ENCODE measurements at places on chromosomes 7 and 10.

- DNase-seq = no peak
Observed at GRCh38 chr7:149430192-149430591, 30.7 kb downstream of the ZNF777 start.

GRCh38 chr10:112131346-112131745 is 52.2 kb downstream of the GPAM start:
- no peak for DNase-seq

- DNase-seq = no peak
Observed at GRCh38 chr7:77923419-77923818, 124.8 kb downstream of the PHTF2 start.

GRCh38 chr7:131035088-131035770 is 292.4 kb upstream of the MKLN1 start:
- DNase-seq = no peak

GRCh38 chr10:124205432-124205831 is 112.0 kb upstream of the CHST15 start:
- no peak for DNase-seq

DNA sequence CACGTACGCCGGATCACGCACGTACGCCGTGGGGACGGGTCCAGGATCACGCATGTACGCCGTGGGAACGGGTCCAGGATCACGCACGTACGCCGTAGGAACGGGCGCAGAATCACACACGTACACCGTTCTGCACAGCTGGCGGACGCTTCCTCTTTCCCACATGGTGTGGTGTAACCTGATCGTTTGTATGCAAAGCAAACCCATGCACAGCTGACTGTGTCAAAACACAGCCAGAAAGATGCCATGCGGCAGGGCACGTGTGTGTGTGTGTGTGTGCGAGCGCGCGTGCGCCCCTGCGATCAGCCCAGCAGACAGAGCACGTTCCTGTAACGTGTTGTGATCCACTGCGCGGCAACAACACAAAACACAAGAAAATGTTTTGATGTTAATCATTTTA is 573.6 kb downstream of the DNAJB6 start:
- DNase-seq = no peak

DNA sequence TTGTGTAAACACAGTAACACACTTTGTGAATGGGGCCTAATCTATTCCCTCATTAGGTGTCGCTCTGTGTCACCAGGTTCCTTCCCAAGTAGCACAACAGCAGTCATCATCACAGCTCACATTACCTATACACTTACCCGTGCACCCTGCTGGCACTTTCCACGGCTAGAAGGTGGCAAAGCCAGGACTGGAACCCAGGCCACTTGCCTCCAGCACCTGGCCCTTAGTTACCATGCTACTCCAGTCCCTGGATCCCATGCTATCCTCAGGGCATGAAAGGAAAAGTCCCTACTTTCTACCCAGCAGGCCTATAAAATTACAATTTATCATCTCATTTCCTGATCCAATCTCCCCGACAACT is 18.4 kb downstream of the SMURF1 start:
- no peak for DNase-seq

GRCh38 chr10:103681617-103682399 is 173.6 kb downstream of the SH3PXD2A start:
- DNase-seq = no peak

DNA sequence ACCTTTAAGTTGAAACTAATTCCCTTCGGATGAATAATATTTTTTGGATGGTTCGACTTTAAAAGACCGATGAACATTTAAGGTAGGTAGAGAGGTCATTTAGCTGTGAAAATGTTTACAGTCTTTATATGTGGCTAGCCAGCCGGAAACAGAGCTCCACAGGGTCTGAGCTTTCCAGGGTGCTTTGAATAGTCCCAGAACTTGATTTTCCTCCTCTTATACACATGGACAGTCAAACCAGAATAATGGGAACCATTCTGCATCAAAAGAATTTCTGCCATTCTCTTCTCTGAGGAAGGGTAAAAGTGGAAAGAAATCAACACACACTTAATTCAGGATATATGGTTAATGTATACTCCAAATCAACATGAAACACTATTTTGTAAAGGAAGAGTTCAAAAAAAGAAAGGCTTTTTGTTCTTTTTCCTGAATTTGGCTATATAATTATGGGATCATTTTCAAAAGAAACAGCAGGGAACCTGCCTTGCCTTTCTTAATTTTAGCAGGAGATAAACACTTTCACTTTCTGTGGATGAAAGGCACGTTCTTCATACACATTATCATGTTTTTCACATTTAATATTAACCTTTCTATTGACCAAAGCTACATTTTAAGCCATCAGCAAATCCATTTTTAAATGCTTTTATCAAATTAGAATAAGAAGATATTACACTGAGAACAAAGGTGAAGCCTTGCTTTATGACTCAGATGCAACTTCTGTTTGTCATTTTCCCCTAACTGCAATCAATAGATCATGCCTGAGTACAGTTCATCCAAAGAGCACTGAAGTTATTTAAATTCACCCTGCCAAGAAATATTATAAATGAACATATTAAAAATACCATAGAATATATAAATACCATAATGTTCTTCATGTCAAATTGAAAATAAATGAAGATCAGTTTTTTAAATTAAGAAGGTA is 307.3 kb downstream of the THSD7A start:
- DNase-seq = no peak

DNA sequence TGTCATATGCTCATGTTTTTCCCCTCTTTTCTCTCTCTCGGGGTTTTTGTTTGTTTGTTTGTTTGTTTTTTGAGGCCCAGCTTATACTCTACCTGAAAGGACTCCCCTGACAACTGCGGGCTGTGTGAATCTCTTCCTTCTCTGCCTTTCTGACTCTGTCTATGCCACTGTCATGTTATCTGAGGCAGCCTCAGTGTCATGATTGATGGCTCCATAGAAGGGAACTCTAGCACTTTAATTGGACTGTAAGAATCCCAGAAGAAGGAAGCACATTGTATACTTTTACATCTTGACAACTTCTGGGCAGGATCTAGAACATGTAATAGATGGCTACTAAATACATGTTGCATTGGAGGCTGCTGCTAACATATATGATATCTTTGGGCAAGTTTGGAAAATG is 25.4 kb downstream of the AKR1B15 start:
- DNase-seq = no peak

- no peak for DNase-seq
Observed at GRCh38 chr10:49385939-49386922, 9.7 kb downstream of the DRGX start.

GRCh38 chr7:30927559-30927958 is 15.9 kb downstream of the AQP1 start:
- no peak for DNase-seq

- DNase-seq = no peak
Observed at GRCh38 chr7:116230191-116231005, 20.1 kb downstream of the TES start.

GRCh38 chr7:151494298-151495284 is 25.1 kb downstream of the RHEB start:
- DNase-seq = no peak

- DNase-seq = no peak
Observed at GRCh38 chr10:126324826-126325225, 63.5 kb downstream of the ADAM12 start.

GRCh38 chr7:37964196-37964595 is 43.8 kb downstream of the EPDR1 start:
- DNase-seq = no peak

DNA sequence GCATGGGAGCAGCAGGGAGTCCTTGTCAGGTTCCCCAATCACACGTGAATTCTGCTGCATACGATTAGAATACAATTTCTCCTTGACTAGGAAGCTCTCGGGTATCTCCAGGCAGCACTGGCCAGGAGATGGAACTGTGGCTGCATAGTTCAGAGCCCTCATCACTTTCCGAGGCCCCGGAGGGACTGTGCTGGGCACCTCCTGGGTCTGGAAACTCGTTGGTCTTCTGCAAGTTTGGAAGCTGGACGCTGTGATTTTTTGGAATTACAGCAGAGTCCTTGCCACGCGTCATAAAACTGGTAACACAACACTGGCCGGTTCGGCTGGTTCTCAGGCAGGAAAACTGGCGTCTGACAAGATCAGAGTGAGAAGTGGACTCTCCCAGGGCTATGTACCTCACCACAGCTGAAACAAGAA is 216.1 kb downstream of the CCDC3 start:
- DNase-seq = no peak

DNA sequence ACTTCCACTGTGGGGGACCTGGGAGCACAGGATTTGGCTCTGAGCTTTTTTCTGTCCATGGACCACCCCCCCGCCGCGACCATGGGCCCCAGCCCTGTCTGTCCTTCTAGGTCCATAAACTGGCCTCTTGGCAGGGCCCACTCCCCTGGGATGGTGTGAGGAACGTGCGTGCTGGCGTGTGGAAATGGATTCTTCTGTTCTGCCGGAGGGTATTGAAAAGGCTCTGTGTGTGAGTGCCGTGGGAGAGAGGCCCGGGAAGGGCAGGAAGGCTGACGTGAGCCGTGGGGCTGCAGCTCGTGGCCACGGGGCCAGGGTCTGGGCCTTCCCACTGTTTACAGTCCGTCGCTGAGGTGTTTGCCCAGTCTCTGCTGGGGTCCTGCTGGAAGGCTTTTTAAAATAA is 123.7 kb downstream of the GRK5 start:
- no peak for DNase-seq

DNA sequence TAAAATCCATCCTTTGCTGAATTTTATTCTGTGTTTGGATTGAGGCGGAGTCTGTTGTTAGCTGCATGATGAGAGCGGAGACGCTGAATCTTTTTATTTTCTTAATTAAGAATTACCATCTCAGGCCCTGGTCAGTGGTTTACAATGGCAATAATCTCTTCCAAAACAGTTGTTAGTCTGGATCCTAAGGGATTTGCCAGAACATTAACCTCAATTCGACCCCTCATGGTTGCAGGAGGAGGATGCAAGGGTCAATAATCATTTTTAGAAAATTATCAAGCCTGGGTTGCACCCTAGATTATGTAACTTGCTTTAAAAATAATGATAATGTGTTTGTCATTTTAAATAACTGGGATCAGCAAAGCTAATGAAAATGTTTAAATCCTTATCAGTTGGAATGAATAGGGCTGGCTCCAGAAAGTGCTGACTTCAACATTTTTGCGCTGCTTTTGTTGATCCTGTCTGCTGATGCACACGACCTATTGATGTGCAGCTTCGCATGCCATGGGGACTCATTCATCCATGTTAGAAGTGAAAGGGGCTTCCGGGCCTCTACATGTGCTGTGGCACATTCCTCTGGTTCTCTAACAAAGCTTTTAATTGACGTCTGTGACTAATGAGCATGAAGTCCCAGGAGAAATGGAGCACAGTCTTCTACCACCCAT is 80.7 kb upstream of the KIAA1217 start:
- DNase-seq = no peak

GRCh38 chr10:43252166-43252782 is 14.6 kb downstream of the RASGEF1A start:
- DNase-seq = no peak

GRCh38 chr7:7820939-7821338 is 102.5 kb upstream of the RPA3 start:
- no peak for DNase-seq

- no peak for DNase-seq
Observed at GRCh38 chr7:75914169-75914654, 743 bp upstream of the POR start.

GRCh38 chr10:119595676-119596515 is 868 bp downstream of the TIAL1 start:
- DNase-seq = peak; percentile 51

DNA sequence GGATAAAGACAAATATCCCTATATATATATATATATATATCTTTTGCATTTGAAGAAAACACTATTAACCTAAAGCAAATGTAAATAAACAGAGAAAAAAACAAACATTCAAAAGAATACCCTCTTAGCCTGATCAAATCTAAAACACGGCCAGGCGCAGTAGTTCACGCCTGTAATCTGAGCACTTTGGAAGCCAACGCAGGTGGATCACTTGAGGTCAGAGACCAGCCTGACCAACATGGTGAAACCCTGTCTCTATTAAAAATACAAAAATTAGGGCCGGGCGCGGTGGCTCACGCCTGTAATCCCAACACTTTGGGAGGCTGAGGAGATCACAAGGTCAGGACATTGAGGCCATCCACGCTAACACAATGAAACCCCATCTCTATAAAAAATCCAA is 9.2 kb downstream of the ANXA7 start:
- DNase-seq = no peak

DNA sequence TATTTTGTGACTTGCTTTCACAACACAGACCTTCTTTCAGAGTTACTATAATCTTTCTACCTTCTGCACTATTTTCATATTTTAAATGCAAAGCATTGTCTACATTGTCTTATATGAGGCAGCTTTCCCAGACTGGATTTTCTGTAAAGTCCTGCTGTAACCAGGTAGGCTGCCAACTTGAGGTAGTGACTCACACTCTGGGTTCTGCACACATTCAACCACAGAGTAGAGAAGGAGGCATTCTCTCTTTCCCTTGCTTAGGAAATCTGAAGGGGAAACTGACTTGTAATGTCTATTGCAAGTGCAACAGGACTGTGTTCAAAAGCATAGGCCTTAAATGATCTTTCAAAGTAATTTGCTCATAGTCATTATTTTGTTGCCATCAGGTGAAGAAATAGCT is 461.4 kb downstream of the GRM8 start:
- DNase-seq = no peak

DNA sequence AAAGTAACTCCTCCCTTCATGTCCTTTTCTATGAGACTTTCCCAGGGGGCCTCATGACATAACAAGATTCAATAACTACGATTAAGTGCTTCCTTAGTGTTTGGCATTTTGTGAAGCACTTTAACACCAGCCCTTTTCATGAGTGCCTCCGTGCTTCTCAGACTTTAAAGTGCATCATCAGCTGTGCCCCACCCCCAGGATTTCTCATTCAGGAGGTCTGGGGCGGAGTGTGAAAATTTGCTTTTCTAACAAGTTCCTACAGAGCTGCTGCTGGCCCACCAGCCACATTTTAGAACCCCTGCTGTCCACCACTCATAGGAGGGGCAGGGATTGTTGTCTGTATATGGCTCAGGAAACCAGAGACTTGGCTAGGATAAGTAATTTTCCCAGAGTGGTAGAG is 445.3 kb downstream of the LRMDA start:
- no peak for DNase-seq

- DNase-seq = no peak
Observed at GRCh38 chr7:129332254-129333035, 101.8 kb upstream of the STRIP2 start.

- no peak for DNase-seq
Observed at GRCh38 chr7:52233248-52233647, 802.2 kb upstream of the POM121L12 start.

GRCh38 chr10:113859261-113859660 is 4.8 kb downstream of the NHLRC2 start:
- no peak for DNase-seq

GRCh38 chr7:148815612-148816011 is 68.5 kb downstream of the EZH2 start:
- no peak for DNase-seq

DNA sequence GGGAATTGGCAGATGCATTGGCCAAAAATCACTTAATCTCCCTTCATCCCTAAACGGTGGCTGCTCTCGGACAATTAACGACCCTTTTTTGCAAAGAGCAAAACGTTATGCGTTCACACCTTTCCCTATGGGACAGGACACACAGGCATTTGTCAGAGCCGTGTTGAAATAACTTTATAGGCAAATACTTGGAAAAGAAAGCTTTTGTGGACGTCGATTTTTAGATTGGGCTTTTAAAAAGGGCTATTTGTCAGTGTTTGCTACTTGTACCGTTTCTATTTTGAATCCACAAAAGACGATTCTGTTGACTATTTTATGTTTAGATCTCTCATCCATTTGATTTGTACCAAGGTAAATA is 245.6 kb downstream of the SLC25A13 start:
- no peak for DNase-seq
